Left cardiac atrium (tissue), 4 donors: ENCODE measurements at places on chromosomes 4 and X.

- DNase-seq = no peak
Observed at GRCh38 chr4:163447481-163447880, 26.1 kb downstream of the TKTL2 start.

DNA sequence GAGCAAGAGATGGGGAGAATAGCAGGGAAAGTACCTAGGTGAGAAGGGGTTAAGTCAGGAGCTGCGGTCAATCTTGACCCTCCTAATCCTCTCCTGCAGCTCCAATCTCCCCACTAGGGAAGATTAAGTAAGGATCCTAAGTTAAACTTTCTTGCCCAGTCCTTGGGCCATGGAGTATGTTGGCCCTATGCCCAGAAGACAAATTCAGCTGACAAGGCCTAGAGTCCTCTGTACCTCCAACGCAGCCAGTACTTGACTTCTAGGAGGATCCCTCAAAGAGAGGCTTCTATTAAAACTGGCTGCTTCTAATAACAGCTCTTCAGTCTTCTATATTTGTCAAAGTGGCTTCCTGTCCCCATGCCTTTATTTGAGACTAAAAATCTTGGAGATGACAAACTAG lies 1.4 kb downstream of the CLDN2 start:
- no peak for DNase-seq

DNA sequence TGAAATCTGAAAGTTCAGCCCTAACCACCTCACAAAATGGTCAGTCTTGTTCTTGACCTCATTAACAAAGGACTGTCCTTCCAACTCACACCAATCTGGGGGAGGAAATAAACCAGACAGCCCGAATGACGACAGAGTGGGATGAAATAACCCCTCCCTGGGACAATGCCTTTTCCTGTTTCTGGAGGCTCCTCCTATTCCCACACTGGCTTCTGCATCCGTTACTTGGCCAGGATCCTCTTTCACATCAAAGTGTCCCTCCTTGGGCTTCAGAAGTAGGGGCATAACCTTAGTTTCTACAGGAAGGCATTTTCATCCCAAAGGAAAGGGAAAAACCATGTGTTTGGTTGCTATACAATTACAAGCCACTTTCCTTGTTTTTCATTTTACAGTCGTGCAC lies 59.8 kb upstream of the RPL34 start:
- DNase-seq = peak; percentile 39

DNA sequence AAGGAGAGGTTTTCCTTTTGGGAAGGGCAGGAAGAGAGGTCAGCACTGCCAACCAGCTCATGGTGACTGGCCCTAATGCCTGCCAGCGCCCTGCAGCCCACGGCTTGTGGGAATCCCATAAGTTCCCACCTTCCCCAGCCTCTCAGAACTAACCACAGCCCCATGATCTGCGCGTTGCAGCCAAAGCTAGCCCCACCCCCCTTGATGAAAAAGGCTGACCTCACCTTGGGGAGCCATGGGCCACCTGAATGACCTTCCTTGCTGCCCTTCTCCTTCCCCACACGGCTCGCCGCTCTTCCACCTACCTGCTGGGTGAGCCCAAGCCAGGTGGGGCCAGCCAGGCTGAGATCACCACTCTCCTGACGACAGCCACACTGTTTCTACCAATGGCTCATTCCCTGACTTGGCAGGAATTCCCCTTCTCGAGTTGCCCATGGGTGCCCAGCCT lies 3.9 kb upstream of the ELF4 start:
- no peak for DNase-seq
